ENCODE measurements at places on chromosomes 11 and 22.

DNA sequence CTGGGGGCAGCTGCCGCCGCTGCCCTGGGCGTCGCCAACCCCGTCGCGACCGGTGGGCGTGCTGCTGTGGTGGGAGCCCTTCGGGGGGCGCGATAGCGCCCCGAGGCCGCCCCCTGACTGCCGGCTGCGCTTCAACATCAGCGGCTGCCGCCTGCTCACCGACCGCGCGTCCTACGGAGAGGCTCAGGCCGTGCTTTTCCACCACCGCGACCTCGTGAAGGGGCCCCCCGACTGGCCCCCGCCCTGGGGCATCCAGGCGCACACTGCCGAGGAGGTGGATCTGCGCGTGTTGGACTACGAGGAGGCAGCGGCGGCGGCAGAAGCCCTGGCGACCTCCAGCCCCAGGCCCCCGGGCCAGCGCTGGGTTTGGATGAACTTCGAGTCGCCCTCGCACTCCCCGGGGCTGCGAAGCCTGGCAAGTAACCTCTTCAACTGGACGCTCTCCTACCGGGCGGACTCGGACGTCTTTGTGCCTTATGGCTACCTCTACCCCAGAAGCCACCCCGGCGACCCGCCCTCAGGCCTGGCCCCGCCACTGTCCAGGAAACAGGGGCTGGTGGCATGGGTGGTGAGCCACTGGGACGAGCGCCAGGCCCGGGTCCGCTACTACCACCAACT, 1.0 kb downstream of the FUT4 start:
- peak; percentile 50 for DNase-seq
- H3K27ac ChIP-seq = peak overlapping the region; percentile 60
- H3K4me1 ChIP-seq = peaks cover 44% of the 10 kb centered on the region
- peaks cover 12% of the 10 kb centered on the region for H3K36me3 ChIP-seq

DNA sequence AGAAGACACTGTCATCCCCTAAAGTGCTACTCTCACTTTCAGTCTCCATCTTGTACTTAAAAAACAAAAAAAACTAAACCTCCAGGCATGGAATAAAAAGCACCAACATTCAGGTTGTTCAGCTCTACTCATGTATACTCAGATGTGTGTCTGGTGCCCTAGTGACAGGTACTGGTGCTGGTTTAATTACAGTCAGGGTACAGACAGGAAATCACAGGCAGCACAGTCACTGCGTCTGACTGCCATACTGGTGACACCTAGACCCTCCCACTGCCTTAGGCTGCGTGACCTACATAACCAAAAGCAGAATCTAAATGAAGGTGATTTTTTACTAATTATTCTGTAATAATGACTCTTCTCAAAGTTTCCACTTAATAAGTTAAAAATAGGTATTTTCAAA, at the start of gene ARHGAP32:
Gene ARHGAP32 (minus strand): TSS at position 176 of the 400 bp plus-strand sequence. CDS start 127 bp downstream, at position 49.
- H3K27ac ChIP-seq = peak within 1 kb of the TSS; percentile 17
- peak; percentile 52 for DNase-seq
- H3K4me1 ChIP-seq = no peaks in the 10 kb centered on the region
- H3K27me3 ChIP-seq = no peaks in the 10 kb centered on the region
- no peaks in the 10 kb centered on the region for H3K36me3 ChIP-seq

DNA sequence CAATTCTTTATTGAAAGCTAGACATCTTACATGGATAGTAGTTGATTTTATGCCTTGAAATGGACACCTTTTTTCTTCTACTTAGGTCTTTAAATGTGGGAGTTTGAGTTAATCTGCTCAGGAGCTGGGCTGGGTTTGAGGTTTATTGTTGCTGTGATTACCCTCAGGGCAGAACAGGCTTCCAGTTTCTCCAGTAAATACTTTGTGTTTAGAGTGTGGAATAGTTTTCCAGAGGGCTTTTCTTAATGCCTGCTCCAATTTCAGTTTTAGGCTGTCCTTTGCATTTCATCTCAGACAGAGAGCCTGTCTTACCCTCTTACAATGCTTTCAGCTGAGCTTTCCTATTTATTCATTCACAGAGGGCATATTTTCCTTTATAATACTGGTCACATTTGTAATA, 69.9 kb upstream of the ADORA2A start:
- peaks cover 28% of the 10 kb centered on the region for H3K36me3 ChIP-seq
- no peak for DNase-seq
- no peaks in the 10 kb centered on the region for H3K27me3 ChIP-seq

GRCh38 chr11:9206496-9206895, 58.7 kb downstream of the DENND5A start:
- H3K27ac ChIP-seq = no peak overlapping the region
- DNase-seq = no peak
- H3K4me3 ChIP-seq = no peak overlapping the region
- peaks cover 56% of the 10 kb centered on the region for H3K4me1 ChIP-seq
- no peaks in the 10 kb centered on the region for H3K27me3 ChIP-seq

- H3K4me3 ChIP-seq = no peak overlapping the region
Measured at GRCh38 chr11:39772525-39773137, 1686.8 kb downstream of the LRRC4C start.

DNA sequence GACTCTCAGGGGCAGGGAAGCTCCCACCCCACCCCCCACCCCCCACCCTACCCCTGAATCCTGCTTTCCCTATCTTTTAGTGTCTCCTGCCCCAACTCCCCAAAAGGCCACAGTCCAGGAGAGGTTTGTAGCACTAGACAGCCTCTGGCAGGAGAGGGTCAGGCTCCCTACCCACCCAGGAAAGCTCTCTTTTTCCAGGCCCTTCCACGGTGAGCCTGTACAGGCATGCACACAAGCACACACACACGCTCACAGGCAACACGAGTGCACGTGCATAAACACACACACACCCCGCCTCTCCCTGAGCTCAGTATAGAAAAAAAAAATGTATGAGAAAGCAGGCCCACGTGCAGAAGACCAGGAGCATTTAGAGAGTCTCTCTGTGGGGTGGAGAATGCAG, 414.0 kb downstream of the MN1 start:
- H3K27me3 ChIP-seq = no peaks in the 10 kb centered on the region
- H3K4me1 ChIP-seq = no peaks in the 10 kb centered on the region
- H3K36me3 ChIP-seq = no peaks in the 10 kb centered on the region
- no peak overlapping the region for H3K4me3 ChIP-seq

DNA sequence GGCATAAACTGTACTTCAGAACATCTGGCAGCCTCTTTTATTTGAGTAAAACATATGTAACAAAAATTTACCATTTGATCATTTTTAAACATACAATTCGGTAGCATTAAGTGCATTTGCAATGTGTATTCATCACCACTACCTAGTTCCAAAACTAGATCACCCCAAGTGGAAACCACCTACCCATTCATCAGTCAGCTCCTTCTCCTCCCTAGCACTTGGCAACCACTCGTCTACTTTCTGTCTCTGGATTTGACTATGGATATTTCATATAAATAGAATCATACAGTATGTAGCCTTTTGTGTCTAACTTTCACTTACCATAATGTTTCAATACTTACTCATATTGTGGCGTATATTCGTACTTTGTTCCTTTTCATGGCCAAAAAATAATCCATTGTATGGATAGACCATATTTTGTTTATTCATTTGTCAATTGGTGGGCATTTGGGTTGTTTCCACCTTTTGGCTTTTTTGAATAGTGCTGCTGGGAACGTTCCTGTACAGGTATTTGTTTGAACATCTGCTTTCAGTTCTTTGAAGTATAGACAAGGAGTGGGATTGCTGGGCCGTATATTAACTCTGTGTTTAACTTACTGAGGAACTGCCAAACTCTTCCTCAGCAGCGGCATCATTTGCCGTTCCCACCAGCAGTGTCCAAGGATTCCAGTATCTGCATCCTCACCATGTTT, 27.2 kb upstream of the ADORA2A start:
- H3K27ac ChIP-seq = no peak overlapping the region
- H3K27me3 ChIP-seq = no peaks in the 10 kb centered on the region
- DNase-seq = no peak
- peaks cover 27% of the 10 kb centered on the region for H3K36me3 ChIP-seq
- no peak overlapping the region for H3K4me3 ChIP-seq

- H3K27me3 ChIP-seq = peaks cover 16% of the 10 kb centered on the region
- H3K4me3 ChIP-seq = no peak overlapping the region
- H3K36me3 ChIP-seq = no peaks in the 10 kb centered on the region
Measured at GRCh38 chr11:93253111-93253510, 55.3 kb upstream of the SLC36A4 start.

- no peaks in the 10 kb centered on the region for H3K27me3 ChIP-seq
- H3K27ac ChIP-seq = no peak overlapping the region
- no peaks in the 10 kb centered on the region for H3K36me3 ChIP-seq
- peaks cover 6% of the 10 kb centered on the region for H3K4me1 ChIP-seq
- no peak overlapping the region for H3K4me3 ChIP-seq
- DNase-seq = no peak
Measured at GRCh38 chr11:132683602-132684001, 848.7 kb downstream of the OPCML start.

- H3K4me3 ChIP-seq = no peak overlapping the region
- no peaks in the 10 kb centered on the region for H3K36me3 ChIP-seq
- no peak for DNase-seq
- H3K27ac ChIP-seq = no peak overlapping the region
Measured at GRCh38 chr11:118643142-118643994, 36.0 kb downstream of the PHLDB1 start.

GRCh38 chr11:69718147-69718546, 14.3 kb upstream of the FGF19 start:
- no peaks in the 10 kb centered on the region for H3K4me1 ChIP-seq
- DNase-seq = peak; percentile 48
- H3K27me3 ChIP-seq = peaks cover 34% of the 10 kb centered on the region

DNA sequence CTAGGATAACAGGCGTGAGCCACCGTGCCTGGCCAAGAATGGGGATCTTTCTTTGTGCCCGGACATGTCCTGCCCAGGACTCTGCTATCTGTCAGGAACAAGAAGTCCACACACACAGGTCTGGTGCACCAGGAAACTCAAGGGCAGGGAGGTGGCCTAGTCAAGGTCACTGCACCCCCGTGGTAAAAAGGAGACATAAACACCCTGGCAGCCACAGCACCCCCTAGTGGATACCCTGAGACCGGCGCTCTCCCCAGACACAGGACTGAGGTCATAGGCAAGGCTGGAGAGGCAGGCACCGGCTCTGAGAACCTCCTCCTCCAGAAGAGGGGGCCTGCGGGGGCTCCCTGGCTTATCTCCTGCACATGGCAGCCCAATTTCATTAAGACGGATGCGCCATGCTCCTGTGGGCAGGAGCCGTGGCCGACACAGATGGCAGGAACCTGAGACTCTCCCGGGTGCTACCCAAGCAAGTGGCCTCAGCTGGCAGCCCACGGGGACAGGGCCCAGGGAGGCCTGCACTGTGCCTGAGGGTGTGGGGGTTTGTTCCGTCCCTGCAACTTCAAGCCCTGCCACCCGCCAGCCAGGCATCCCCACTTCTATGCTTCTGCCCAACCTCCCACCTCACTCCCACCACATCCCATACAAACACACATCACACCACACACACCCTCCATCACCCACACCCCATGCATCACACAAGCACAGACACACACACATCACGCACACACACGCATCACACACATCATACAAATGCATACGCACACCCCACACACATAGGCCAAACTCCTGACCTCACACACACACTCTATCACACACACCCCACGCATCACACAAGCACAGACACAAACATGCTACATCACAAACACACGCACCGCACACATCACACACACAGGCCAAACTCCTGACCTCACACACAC, 19.6 kb downstream of the MACROD1 start:
- H3K4me1 ChIP-seq = peaks cover 8% of the 10 kb centered on the region
- H3K27ac ChIP-seq = no peak overlapping the region
- no peak overlapping the region for H3K4me3 ChIP-seq

- H3K27ac ChIP-seq = peak overlapping the region; percentile 98
- H3K4me3 ChIP-seq = peak overlapping the region; percentile 63
- H3K27me3 ChIP-seq = no peaks in the 10 kb centered on the region
- H3K36me3 ChIP-seq = peaks cover 99% of the 10 kb centered on the region
- peak; percentile 56 for DNase-seq
- H3K4me1 ChIP-seq = peaks cover 98% of the 10 kb centered on the region
Measured at GRCh38 chr11:128480066-128480465, 107.3 kb downstream of the ETS1 start.

DNA sequence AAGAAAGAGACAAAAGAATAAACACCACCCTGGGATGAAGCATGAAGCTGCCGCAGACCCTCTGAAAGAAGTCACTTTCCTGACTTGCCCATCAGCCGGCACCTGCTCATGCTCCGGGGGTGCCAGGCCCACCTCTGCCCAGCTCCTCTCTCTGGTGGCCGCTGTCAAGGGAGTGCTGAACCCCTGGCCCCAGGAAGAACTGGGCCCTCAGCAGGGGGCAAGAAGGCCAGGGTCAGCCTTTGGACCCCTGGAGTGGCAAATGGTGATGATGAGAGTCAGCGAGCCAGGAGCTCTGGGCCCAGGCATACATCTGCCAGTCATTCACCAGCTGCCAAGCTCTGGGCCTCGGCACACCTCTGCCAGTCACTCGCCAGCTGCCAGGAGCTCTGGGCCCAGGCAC, 17.4 kb downstream of the TTLL8 start:
- H3K4me3 ChIP-seq = no peak overlapping the region
- H3K27ac ChIP-seq = no peak overlapping the region
- H3K36me3 ChIP-seq = no peaks in the 10 kb centered on the region
- peaks cover 17% of the 10 kb centered on the region for H3K27me3 ChIP-seq
- peaks cover 7% of the 10 kb centered on the region for H3K4me1 ChIP-seq

GRCh38 chr11:12214751-12215150, 104.4 kb downstream of the MICAL2 start:
- H3K4me1 ChIP-seq = peaks cover 20% of the 10 kb centered on the region
- H3K27ac ChIP-seq = peak overlapping the region; percentile 2
- peaks cover 64% of the 10 kb centered on the region for H3K36me3 ChIP-seq
- DNase-seq = no peak
- no peak overlapping the region for H3K4me3 ChIP-seq

GRCh38 chr22:46791201-46791731, 28.8 kb downstream of the TBC1D22A start:
- peaks cover 24% of the 10 kb centered on the region for H3K36me3 ChIP-seq
- peak overlapping the region; percentile 73 for H3K4me3 ChIP-seq
- DNase-seq = peak; percentile 88
- H3K4me1 ChIP-seq = peaks cover 51% of the 10 kb centered on the region
- H3K27ac ChIP-seq = peak overlapping the region; percentile 96

All from activated CD4-positive, alpha-beta T cell treated with anti-CD3 and anti-CD28 coated beads for 36 hours (primary cell).